ENCODE measurements at places on chromosomes 2 and 18.

GRCh38 chr2:32003791-32004190 is 7.0 kb downstream of the MEMO1 start:
- DNase-seq: no peak

DNA sequence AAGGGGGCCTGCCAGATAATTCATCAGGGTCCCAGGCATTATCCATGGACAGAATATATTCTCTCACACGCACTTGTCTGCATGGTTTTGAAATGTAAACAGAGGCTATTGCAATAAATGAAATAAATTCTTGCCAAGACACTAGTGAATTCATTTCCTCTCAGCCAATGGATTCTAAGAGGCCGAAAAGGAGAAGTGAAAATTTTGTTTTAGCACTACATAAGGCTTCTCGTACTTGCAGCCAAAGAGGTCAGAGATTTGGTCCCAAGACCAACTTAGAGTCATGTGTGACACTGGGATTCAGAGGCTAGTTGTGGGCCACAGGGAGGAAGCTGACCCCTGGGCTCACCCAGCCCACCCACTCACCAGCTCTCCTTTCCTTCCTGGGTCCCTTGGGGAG is 184.1 kb upstream of the GLI2 start:
- no peak for DNase-seq

DNA sequence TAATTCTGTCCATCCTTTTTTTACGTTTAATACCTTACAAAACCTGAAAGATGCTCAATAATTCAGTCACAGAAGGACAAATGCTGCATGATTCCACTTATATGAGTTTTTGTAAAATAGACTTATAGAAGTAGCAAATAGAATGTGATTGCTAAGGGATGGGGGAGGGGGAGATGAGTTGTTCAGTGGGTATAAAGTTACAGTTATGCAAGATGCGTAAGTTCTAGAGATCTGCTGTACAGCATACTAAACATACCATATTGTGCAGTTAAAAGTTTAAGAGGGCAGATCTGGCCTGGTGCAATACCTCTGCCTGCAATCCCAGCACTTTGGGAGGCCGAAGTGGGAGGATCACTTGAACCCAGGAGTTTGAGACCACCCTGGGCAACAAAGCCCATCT is 78.8 kb downstream of the TET3 start:
- DNase-seq: no peak

DNA sequence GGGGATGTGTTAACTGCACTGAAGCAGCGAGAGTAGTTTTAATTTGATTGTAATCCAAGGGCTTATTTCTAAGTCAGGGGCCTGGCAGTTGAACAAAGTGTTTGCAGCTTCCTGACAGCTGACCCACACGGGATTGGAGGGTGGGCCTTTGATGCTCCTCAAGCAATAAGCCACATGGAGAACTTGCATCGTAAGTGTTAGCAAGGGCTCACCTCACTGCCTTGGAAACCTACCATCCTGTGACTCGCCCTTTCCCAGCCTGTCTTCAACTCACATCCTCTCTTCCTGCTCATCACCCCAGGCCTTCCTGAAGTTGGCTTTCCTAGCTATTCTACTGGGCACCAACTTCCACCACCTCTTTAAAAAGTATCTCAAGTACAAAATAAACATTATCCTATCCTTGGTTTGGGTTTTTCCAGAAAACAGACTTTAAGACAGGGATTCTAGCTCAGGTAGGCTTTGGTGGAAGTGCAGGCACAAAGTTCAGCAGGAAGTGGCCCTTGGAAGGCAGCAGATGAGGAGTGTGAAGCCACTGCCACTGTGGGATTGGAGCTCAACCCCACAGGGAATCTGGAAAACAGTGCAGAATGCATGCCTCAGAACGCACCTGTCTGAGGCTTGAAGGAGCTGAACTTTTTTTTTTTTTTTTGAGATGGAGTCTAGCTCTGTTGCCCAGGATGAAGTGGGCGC is 31.6 kb downstream of the B3GNT2 start:
- no peak for DNase-seq

GRCh38 chr2:44772131-44772530 is 169.4 kb upstream of the SIX3 start:
- no peak for DNase-seq

DNA sequence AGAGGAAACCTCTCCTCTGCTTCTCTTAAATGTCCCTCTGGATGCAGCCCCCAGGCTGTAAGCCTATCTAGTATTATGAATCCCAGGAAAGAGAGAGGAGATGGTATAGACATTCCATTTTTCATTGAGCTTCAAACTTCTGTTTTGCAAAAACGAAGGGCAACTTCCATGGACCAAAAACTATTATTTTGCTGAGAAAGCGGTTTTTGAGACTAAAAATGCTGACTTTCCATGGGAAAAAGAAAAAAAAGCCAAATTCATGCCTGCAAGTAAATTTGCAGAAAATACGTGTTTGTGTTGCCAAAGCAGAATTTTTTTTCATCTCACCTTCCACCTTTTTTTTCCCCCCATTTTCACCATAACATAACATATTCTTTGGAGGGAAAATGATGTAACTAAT is 272.5 kb upstream of the CELF4 start:
- DNase-seq: no peak

GRCh38 chr2:184530959-184531358 is 67.4 kb upstream of the ZNF804A start:
- no peak for DNase-seq

DNA sequence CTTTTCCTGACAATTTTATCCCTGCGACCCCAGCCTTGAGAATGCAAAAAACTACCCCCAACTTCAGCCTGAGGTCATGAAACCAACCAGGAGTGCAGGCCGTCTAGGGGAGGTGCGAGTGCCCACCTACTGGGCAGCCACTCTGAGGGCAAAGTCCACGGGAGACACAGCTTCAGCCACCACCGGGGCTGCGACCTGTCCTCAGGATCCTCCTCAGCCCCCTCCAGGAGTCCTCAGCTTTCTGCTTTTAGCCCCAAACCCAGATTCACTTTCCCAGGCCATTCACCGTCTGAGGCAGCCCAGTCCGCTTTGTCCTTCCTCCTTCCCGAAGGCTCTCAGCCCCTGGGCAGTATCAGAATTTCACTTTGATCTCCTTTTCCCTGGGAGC is 210.2 kb upstream of the TNP1 start:
- DNase-seq: no peak

DNA sequence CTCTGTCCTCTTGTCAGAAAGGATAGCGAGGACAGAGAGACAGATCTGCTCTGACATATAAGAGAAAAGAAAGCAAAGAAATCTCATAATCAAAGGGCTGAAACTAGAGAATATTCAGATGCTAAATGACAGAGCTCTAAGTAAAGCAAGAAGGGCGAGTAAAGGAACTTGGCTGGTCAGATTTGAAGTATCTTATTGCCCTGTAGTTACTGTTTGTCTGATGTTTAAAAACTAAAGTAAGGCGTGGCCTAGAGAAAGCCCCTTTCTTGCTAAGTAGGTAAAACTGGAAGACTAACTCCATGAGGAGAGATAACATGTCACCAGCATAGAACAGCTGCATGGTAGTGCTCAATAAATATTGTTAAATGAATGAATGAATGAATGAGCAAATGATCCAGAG is 70.0 kb downstream of the CRACDL start:
- DNase-seq: no peak

DNA sequence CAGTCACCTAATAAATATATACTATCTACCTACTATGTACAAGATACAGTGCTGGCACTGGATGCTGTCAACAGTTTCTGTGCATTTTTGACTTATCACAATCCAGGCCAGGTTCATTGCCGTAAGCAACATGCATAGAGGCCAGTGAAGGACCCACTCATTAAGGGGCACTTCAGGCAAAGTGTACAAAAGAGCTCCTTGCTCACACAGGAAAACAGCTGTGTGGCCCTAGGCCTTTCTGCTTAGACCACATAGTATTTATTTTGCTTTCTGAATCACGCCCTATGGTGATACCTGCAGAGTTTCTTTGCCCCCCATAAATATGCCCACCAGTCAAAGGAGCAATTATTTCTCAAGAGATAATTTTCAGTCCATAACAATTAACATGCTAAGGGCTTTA is 39.6 kb upstream of the STAT4 start:
- no peak for DNase-seq

- no peak for DNase-seq
Observed at GRCh38 chr18:78999939-79000338, 20.3 kb downstream of the SALL3 start.

GRCh38 chr2:118321432-118322105 is 233.3 kb downstream of the INSIG2 start:
- DNase-seq: no peak

DNA sequence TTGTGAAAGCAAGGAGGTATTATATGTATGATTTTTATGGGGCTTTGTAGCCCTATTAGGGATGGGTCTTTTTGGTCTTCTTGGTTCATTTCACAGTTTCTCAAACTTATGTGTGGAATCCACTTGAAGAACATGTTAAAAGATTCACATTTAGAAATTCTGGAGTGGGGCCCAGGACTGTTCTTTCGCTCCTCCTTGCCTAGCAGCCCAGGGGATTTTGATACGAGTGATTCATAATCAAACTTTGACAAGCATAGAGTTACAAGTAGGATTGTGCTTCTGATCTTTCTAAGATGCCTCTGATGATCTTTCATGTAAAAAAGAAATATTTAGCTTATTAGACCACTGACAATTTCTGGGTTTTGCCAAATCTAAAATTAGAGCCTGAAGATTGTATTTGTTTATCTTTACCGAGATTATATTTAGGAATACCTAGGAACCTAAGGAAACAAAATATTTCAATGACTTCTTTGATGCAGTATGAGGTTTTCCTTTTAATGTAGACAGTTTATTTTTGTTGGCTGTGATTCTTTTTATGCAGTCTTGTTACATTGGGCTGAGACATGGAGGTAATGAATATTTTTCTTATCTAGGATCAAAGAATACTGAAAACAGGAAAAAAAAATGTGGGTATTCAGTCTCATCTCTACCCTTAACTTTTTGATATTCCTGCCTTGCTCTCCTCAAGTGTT is 324.0 kb downstream of the PARD3B start:
- DNase-seq: no peak

GRCh38 chr2:32756074-32756727 is 128.4 kb downstream of the TTC27 start:
- no peak for DNase-seq

GRCh38 chr18:57084331-57085271 is 62.3 kb upstream of the BOD1L2 start:
- DNase-seq: no peak

GRCh38 chr2:112795774-112796173 is 11.5 kb upstream of the IL1A start:
- no peak for DNase-seq

DNA sequence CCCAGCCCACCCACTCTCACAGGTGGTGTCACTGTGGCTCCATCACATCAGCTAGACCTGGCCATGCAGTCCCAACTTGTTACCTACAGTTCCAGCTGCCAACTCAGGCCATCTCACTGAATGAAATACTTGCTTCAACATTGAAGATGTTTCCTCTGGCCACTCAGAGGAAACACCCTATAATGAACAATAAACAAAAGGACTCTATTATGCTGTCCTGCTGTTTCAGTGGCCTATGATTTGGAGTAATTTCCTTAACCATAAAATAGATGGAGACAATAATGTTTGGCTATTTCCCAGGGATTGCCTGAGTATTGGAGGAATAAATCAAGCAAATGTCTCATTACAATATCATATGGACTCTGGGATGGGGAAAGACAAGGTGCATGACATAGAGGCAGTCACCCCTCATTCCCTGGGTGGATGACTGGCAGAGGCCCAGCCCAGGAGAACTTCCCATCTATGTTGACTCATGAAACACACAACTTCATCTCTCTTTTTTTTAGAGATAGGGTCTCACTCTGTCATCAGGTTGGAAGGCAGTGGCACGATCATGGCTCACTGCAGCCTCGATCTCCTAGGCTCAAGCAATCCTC is 134.4 kb downstream of the TGIF1 start:
- DNase-seq: no peak

- no peak for DNase-seq
Observed at GRCh38 chr2:208042041-208042440, 16.7 kb upstream of the PLEKHM3 start.

DNA sequence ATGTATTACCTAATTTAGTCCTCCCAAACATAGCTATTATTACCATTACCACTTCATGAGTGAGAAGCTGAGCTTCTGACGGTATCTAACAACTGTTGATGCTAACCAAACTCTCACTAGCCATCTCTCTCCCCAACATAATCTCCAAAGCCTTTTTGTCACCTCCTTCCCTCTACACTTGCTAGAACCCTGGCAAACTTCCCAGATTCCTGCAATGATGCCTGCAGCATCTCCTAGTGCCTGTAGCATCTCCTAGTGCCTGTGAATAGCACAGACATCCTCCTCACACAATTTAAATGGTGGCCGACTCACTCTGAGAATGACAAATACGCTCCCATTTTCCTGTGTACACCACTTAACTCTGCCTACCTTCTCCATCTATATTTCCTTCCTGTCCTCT is 126.7 kb downstream of the STK39 start:
- no peak for DNase-seq

GRCh38 chr18:8084160-8084559 is 517.0 kb downstream of the PTPRM start:
- no peak for DNase-seq

- no peak for DNase-seq
Observed at GRCh38 chr2:238573065-238573778, 146.5 kb downstream of the ASB1 start.

DNA sequence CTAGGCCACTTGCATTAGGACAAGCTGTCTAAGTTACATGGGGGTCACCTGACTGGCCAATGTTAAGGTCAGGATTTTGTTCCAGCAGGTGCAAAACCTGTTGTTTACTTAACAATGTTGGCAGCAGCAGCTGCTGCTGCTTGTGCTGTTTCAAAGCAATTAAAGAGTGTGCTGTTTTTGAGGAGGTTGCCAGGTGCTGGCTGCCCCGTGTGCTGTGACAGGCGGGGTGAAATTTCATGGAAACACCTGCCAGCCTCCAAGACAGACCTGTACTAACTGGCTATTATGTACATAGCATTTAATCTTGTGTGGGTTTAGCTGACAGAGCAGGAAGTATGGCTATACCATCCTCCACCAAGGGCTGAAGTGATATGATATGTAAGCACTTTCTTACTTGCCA is 224.9 kb downstream of the ASXL3 start:
- no peak for DNase-seq

DNA sequence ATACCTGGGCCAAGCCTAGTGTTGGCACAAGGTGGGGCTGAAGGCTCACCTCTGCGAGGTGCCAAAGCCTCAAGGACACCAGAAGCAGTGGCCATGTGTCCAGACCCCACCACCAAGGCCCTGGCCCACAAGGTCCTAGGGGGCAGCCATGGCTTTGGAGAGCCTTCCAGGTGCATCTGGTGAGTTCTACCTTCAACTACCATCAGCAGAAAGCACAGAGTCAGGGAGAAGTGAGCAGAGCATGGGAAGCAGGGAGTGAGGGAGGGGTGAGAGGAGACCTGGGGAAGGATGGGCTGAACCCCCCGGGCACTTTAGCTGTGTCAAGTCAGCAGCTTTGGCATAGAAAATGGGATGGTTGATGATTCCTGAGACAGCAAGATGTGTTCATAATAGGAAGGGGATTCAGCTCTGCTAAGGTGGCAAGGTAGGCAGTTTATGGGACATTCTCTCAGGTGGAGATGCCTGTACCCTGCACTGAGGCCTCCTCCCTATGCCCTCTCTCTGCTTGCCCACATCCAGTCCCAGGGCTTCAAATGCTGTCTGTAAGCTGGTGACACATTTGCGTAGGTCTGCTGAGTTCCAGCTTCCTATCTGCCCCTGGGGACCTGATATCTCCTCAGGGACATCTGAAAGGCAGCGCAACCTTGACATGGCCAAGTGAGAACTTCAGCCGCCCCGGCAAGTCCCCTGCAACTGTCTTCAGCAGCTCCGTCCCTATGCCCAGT is 83.4 kb upstream of the RGPD5 start:
- DNase-seq: no peak

All from stimulated activated CD4-positive, alpha-beta T cell treated with anti-CD3 and anti-CD28 coated beads, Interleukin-1b, Interleukin-23, amount 100 ng/mL, for 4 hours (primary cell).